ENCODE measurements at places on chromosomes 2 and 18. TPM values are rescaled to one million over a fixed set of nuclear protein-coding genes. Genes with fewer than 3 reads are reported as not detected.

Gene SLC4A5
- 0.10 TPM for total RNA-seq

- peak; percentile 31 for DNase-seq
Observed at GRCh38 chr2:150479075-150479915, 8.2 kb downstream of the RND3 start.

DNA sequence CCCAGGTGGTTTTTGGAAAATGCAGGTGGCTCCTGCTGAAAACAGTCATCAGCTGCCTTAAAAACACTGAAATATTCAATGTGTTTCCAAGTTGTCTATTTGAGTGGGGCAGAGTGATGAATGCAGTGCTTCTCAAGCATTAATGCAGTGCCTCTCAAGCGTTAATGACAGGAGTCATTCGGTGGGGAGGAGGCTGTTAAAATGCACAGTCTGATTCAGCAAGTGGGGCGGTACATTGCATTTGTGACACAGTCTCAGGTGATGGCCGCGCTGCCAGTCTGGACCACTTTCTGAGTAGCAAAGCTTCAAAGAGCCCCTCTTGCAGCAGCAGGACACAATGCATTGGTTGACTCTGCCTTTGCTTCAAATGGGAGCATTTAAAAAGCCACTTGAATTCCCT, 231.4 kb upstream of the RGPD4 start:
- no peak for DNase-seq

Gene TUBA4B
- not detected for total RNA-seq

DNA sequence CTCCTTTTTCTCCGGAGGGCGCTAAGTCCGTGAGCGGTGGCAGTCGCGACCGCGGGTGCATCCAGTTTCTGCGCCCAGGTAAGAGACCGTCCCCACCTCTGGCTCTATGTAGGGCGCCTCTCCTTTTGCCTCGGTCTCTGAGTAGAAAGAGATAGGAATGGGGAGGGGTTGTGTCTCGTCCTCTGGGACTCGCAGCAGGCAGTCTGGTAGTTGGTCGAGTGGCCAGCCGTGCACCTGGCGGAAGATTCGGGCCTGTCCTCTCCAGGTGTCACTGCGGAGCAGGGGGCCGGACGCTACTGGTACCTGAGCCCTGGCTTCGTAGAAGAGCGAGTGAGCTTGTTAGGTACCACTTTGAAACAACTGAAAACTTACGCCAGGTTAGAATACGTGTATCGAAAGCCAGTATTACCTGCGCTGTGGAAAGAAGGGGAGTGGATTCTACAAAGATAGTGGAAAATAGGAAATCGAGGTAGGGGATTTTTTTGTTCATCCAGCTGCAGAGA, 403 bp downstream of the MAP2 start:
- DNase-seq = no peak

DNA sequence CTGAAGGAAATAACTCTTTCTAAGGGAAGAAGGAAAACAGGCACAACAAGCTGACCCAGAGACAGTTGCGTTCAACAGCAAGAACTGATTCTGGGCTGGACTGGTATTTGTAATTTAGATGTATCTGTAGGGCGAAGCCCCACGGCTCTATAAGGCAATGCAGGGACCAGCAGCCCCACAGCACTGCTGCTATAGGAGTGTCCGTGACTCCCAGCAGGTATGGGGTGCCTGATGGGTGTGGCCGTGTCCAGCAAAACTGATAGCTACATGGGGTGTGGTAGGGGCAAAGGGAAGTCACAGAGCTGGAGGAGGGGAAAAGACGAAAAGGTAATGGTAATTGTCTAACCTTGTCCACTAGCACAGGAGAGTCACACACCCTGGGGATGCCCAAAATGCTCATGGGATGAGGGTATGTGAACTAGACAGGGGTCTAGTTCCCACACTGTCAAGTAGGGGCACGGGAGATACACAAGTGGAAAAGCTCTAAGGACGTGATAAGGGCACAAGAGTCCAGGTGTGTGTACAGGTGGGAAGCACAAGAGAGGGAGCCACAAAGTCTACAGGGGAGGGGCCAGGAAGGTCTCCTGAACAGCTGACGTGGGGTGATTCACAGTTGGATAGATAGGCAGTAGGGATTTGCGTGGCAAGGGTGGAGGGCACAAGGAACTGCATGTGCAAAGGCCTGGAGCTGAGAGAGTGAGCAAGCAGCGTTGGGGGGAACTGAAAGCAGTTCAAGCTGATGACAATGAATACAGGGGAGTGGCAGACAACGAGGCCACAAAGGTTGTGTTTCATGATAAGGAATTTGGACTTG, 48.5 kb upstream of the ASPRV1 start:
- no peak for DNase-seq

GRCh38 chr2:82652117-82652516, 1807.0 kb downstream of the SUCLG1 start:
- DNase-seq = no peak

Gene LOXHD1
- total RNA-seq = not detected

Gene ETAA1
- 26.3 TPM for total RNA-seq

DNA sequence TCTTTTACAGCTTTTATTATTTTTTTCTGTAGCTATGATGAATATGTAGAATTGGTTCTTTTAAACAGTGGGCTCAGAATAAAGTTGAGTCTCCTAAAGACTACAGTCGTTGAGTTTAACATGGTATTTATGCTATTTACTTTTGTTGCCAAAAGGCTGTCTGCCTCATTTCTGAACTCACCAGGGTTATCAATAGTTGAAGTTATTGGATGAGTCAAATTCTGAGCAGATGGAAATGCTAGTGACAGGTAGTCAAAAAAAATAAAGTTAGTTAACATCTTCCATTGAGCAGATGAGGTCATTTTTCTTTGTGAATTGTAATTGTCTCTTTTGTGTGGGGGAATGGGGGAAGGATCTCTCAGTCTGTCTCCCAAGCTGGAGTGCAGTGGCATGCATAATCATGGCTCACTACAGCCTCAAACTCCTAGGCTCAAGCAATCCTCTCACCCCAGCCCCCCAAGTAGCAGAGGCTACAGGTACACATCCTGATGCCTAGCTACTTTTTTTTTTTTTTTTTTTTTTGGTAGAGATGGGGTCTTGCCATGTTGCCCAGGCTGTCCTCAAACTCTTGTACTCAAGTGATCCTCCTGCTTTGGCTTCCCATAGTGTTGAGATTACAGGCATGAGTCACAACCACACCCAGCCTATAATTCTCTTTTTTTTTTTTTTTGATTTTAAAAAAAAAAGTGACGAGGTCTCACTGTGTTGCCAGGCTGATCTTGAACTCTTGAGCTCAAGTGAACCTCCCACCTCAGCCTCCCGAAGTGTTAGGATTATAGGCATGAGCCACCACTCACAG, 8.9 kb downstream of the PAPOLG start:
- DNase-seq = peak; percentile 31

Gene CCDC121
- total RNA-seq = 1.8 TPM

DNA sequence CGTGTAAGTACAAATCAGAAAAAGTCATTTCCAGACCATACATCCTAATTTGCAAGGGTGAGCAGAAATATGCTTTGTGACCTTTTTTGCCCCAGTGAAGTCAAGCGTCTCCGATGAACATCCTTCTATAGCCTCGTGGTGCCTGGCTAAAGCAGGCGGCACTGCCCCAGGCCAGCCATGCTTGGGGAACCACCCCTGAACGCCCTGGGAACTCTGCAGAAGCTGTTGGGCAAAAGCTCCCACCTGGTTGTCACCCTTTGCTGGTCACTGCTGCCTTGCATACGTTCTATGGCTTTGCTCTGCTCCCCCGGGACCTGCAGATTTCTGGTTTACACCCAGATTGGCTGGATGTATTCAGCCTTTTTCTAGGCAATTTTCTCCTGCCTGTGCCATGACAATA, 256.4 kb downstream of the SS18 start:
- DNase-seq = no peak

DNA sequence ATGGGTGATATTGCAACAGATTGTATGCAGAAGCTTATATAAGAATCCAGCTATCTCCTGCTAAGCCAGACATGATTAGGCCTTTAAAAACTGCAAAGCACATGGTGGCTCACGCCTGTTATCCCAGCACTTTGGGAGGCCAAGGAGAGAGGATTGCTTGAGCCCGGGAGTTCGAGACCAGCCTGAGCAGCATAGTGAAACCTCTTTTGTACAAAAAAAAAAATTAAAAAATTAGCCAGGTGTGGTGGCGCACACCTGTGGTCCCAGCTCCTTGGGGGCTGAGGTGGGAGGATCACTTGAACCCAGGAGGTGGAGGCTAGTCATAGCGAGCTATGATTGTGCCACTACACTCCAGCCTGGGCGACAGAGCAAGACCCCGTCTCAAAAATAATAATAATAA, 204.6 kb downstream of the TNS1 start:
- no peak for DNase-seq

- DNase-seq = no peak
Observed at GRCh38 chr18:52829320-52829719, 489.3 kb downstream of the DCC start.

DNA sequence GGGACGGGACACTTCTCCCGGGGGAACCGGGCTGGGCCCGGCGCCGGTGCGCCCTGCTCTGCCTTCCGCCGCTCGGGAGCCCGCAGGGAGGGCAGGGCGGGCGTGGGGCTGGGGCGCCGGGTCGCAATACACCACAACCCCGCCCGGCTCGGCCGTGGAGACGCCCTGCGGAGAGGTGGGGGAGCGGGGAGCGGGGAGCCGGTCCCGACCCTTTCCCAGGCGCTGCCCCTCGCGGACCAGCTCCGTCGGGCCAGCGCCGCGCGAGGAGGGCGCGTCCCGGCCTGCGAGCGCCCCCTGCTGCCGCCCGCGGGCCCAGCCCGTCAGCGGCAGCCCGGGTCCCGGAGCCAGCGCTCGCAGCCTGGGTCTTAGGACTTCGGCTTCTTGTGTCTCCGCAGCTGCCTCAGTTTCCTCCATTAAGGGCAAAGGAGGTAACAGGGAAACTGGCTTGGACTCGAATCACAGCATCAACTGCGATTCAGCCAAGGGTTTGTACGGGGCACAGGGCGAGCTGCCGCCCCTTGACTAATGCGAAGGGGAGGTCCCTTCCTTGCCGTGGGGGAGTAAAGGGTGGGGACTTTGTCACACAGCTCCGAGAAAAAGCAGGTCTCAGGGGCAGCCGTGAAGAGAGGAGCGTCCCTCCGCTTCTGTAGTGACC, 635 bp upstream of the ADRA2B start:
- DNase-seq = peak; percentile 29

DNA sequence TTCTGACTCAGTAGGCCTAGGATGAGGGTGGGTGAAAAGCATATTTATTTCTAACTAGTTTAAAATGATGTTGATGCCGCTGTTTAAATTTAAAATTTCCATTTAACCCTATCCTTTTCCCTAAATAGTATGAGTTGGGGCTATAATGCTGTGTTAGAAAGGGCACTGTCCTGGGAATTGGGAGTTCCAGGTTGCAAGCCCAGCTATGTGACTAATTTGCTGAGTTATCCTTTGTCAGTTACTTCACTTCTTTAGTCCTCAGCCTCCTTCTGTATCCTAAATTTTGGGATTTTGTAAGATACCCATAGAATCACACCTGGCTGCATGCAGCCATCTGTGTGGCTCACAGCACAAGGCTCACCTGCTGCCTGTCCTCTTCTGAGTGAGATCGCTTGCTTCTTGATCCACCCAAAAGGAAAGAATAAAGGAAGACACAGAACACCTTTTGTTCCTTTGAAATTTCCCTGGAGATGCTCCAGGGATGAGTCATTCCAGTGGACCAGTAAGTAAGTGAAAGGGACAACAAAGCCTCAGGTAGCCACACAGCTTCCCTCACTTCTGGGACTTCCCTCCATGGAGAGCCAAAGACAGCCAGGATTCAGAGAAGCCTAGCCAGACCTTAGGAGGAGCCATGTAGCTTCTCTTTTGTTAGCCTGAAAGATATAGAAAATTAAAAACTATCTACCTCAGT, 97.2 kb downstream of the DTNA start:
- DNase-seq = no peak

GRCh38 chr2:43224131-43224570, 2.3 kb downstream of the ZFP36L2 start:
- DNase-seq = peak; percentile 73

DNA sequence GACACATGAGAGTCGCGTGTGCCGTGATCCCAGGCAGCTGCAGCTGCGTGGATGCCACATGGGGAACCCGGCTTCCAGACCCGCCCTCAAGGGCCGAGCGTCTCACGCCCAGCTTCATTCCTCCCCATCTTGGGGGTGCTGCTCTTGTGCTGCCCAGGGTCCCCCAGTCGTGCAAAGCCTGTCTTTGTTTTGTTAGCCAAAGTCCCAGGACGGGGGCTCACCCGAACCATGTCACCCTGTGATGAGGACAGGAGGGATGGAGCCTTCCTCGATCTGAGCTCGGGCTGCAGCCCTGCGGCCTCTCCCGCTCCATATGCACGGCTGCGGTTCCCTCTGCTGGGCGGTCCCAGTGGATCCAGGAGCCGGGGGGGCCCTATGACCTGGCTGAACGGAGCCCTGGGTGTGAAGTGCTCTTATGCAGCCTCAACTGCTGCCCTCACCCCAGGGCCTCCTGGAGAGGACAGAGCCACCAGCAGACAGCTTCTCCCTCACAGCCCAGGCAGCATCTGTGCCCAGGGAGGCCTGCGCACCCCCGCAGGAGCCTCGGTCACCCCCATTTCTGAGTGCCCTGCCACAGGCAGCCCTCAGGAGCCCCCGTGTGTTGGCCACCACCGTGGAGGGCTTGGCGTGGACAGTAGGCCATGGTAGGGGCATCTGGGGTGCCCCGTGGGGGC, 99.0 kb upstream of the CTDP1 start:
- no peak for DNase-seq

- DNase-seq = no peak
Observed at GRCh38 chr2:42510191-42510590, 16.4 kb upstream of the KCNG3 start.

DNA sequence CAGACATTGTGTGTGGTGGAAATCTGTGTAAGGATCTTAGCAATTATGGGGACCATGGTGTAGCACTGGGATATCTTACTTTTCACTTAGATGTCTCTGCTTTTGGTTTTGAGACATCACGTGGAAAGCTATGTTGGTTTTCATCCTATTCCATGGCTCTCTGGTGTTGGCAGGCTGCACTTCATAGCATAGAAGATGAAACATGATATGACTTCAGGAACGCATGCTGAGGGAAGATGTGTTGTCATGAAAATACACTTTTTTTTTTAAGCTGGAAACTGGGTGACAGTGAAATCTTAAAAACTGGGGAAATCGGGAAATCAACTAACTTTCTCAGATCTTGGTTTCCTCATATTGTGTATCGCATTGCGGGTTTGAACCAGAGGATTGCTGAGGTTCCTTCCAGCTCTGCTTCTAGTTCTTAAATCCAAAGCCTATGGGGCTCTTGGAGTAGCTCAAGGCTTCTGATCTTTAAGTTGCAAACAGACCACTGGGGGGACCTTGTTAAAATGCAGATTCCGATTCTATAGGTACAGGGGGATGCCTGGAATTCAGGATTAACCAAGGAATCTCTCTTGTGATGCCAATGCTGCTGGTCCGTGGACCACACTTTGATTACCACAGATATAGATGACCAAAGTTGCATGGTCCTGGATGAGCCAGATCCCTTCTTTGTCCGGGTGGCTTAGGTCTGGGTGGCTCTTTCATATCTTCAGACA, 160.7 kb downstream of the SH3RF3 start:
- DNase-seq = no peak

- DNase-seq = no peak
Observed at GRCh38 chr18:43060020-43060419, 55.5 kb downstream of the RIT2 start.
